T-helper 2 cell treated with Interferon-gamma antibody and Interleukin-4, amounts not matched to agents 5 μg/mL and 100 μg/mL, for 36 hours (primary cell): ENCODE measurements at places on chromosomes 5 and 9.

DNA sequence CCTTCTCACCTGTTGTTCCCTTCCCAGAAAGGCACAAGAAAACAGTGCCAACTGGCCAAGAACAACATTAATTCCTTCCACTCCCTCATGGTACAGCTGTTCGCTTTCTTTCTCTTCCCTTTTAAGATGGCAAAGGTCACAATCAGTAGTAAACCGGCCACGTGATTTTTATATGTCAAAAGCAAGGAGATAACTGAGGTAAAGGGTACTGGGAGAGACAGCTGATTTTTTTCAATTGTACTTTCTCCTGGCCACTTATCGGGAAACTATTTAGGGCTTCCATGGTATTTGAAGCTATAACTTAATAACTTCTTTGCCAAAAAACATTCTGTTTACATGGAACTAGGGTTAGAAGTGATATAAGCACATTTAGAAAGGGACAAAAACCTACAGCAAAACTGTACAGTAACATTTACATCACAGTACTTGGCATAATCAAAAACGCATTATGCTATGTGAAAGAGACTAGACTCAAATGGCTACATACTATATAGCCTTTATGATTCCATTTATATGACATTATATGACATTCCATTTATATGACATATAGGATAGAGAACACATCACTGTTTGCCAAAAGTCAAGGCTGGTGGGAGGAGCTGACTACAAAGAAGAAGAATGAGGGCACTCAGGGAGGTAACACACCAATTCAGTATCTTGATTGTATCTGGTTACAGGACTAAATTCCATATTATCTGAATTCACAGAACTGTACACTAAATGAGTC is 24.8 kb downstream of the PLPP1 start:
- DNase-seq = no peak

- no peak for DNase-seq
These were observed 201.9 kb downstream of the ZNF608 start for GRCh38 chr5:124544366-124545055.

- DNase-seq = no peak
These were observed 145.4 kb upstream of the IER5L start for GRCh38 chr9:129323376-129323998.

DNA sequence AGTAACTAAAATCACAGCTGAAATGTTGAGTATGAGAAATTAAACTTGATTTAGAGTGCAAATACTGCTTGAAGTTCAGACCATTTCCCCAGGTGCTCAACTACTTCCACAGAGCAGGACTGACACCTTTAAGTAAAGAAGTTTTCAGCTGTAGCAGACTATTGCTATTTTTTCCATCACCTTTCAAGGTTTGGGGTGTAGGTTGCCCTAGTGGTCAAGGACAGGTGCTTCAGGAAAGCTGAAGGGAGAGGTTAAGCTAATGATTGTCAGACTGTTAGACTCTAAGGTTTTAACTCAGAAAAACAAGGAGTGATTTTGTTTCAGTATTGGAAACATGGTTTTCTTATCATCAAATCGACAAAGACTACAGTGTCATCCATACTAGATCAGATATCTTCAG is 162.1 kb downstream of the CCDC192 start:
- no peak for DNase-seq

DNA sequence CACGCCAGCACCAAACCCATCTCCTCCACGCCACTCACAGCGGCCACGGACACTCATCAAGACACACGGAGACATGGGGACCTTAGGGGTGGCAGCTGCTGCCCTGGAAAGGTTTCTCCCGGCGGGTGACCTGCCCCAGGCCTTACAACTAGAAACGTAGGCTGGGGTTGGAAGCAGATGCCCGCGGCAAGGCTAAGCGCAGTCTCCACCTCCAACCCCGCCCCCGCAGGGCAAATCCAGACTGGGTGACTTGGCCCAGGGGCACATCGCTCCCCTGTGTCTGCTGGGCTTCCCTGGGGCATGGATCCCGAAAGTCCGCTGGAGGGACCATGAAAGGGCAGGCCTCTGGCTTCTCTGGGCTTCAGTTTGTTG is 12.0 kb upstream of the ASS1 start:
- DNase-seq = no peak
